ENCODE measurements at places on chromosomes 2 and 18.

DNA sequence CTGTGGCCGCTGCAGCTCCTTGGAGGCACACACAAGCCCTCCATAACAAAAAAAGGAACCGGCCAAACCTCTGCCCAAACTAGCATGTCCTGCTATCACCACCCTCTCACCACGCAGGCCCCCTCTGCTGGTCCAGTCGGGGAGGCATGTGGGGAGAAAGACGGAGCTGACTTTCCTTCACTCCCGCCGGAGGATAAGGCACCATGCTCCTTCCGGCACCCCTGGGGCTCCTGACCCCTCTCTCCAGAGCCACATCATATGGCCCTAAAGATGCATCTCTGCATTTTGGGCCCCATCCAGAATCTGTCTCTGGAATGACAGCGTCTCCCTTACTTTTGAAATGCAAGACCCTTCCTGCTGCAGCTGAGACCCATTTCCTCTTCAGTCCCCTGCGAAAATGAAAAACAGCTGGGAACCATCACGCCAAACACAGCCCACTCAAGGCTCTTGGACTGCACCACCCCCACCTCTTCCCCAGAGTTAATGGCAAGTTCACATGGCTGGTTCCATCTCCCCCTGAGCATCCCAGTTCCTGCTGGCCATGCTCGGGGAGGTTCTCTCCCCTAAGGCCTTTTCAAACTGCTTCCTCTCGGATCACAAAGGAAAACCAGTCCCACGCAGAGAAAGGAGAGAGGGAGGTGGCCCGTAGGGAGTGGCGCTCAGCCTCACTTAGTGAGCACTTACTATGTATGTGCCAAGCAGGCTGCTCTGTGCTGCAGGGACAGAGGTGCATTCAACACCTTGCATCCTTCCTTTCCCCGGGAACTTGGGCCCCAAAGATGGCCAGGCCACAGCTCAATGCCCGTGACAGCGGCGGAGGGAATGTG lies 35.2 kb upstream of the MLPH start:
- no peak for DNase-seq

GRCh38 chr2:45925026-45925425 lies 273.6 kb downstream of the PRKCE start:
- DNase-seq, result no peak

DNA sequence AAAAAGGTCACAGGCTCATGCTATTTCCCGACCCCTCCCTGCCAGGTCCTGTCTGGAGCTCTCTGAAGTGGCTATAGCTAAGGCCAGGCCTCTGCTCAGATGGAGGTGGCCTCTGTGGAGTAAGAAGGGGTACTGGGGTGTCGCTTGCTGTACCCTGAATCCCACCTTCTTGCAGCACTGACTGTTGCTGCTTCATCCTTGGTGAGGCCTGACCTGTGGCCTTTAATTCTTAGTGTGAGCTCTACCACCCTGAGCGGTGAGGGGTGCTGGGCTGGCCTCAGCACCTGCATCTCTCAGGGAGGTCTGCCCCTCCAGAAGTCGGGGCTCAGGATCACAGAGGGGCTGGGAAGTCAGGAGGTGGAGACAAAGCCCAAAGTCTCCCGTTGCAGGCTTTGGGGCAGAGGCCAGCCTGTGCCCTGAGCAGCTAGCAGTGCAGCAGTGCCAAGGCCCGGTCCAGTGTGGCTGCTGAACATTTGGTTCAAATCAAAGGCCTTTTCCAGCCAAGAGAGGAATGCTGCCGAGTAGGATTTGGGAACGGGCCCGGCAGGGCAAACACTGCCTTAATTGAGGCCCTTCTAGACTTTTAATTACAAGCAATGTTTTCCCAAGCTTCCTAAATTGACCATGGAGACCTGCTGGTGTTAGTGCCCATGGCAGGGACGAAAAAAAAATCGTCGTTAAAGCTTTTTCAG lies 133.5 kb upstream of the HAAO start:
- no peak for DNase-seq

- no peak for DNase-seq
Measured at GRCh38 chr2:191724015-191724414, 46.1 kb downstream of the NABP1 start.

DNA sequence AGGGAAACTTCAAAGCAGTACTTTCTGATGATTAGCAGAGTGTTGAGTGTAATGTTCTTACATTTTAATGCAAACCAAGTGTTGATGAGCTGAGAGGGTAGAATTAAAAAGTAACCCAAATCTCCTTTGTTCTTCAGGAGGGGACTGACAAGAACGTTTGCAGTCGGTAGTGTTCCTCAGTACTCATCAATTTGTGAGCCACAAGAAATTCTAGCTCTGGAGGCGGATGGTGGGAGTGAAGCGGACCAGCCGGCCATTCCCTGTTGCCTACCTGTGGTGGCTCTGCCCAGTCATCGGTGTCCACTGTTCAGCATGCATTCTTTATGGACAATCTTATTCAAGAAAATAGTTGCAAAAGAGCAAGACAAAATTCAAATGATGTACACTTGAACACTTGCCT lies 438.6 kb upstream of the POU3F3 start:
- no peak for DNase-seq

DNA sequence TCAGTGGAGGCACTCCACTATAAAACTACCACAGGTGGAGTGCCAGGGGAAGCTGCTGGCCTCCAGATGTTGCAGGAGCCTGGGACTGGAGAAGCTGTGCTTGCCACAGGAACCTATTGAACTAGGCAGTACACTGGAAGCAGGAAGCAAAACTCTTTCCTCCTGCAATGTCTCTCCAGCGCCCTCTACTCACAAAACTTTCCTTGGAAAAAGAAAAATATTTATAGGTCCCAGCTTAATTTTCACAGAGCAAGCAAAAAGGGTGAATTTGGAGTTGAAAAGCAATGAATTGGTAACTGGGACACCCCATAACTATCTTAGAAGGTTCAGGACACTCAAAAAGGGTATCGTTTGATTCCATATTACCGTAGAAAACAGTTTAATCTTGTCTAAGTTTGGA lies 33.2 kb upstream of the REEP1 start:
- DNase-seq, result no peak

DNA sequence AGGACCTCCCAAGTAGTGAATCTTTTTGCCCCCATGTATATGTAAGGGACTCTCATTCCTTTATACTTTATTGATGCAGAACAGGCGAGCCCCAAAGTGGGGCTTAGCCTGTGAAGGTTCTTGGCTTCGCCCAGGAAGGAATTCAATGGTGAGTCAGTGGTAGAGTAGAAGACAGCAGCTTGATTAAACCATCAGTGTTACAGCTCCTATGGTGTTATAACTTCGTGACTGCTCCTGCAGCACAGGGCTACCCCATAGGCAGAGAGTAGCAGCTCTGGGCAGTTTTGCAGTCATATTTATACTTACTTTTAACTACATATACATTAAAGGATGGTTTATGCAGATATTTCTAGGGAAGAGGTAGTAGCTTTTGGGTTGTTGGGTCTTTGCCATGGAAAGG lies 11.0 kb downstream of the FAM171B start:
- DNase-seq, result no peak

GRCh38 chr18:23856466-23857163 lies 157.9 kb upstream of the TTC39C start:
- DNase-seq, result no peak

GRCh38 chr18:3596324-3596636 lies 146.3 kb downstream of the TGIF1 start:
- no peak for DNase-seq

- no peak for DNase-seq
Measured at GRCh38 chr2:30216157-30216556, 15.2 kb upstream of the LBH start.

DNA sequence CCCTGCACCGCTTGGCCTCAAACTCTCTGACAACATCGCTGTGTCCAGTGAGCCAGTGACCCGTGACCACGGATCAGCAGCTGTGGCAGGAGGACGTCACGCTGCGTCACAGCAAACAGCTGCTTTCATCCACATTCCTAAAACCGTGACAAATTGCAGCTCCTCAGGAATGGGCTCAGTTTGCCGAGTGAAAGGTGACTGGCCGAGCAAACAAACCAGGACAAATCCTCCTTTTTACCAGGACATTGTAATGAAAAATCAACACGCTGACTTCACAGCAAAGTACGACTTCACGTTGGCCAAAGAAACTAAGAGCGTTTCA lies 57.6 kb downstream of the PXDN start:
- DNase-seq, result no peak

DNA sequence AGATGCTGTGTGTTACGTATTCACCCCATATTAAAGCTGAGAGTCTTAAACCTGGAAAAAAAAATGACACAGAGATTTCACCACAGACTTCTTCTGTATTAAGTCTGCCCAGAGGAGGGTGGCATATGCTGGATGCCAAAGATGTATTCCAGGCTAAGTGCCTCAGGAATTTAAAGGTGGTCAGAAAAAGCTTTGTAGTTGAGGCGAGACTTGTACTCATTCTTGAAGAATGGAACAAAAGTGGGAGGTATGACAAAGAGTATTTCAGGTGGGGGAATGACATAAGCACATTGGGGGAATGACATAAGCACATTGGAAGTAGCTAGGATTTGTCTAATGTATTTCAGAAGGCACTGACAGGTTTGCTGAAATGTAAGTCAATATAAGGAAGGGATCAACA lies 98.6 kb downstream of the BABAM2 start:
- no peak for DNase-seq

DNA sequence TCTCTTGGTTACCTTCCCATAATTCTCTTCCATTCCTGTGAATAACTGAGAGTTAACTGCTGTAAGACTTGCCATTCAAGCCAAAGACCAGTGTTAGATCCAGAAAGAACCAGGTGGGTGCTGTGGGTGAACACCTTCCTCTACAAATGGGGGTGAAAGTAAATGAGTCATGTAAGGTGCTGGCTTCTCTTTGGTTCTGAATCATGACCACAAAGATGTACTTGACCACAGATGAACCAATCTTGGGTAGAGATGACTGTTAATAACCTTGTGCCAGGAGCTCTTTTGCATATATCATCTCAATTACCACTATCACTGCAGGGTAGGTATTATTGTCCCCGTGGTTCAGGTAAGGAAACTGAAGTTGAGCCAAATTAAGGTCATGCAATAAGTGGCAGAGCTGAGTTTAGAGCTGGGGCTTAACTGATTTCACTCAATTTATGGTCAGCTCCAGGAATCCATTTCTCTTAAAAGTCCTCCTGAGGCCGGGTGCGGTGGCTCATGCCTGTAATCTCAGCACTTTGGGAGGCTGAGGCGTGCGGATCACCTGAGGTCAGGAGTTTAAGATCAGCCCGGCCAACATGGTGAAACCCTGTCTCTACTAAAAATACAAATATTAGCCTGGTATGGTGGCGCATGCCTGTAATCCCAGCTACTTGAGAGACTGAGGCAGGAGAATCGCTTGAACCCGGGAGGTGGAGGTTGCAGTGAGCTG lies 244.9 kb upstream of the CXCR4 start:
- DNase-seq, result no peak

DNA sequence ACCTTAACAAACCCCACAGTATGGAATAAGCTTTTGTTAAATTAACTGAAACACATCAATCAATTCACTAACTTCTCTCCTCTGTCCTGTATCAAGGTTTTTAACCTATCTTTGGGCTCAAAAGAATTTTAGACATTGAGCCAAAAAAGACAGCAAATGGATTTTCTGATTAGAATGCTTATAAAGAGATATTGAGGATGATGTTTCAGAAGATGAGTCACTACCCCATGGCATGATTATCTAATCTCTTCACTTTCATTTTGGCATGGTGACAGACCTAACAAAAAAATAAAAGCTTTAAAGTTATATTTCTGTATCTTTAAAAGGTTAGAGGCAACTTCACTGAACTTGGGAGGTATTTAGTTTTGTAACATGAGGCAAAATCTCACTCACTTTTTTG lies 55.5 kb downstream of the SGPP2 start:
- DNase-seq, result no peak

GRCh38 chr2:235692076-235692475 lies 198.2 kb downstream of the AGAP1 start:
- DNase-seq, result no peak

GRCh38 chr2:205683502-205684367 lies 1.4 kb downstream of the NRP2 start:
- no peak for DNase-seq

DNA sequence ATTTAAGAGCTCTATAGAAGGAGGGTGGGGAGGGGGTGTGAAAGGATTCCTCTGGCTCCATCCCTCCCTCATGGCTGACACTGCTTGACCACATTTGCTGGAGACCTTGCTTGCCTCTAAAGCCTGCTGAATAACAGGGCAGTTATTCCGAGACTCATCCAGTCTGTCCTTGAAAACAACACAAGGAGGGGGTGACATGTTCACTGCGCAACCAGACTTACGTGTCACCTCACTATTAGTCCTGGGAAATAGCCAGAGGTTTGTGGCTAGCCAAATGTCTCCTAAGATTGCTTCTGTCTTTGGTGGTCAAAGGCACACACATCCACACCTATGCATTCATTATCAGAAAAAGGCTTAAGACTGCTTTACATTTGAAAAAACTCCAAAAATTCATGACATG lies 256.2 kb upstream of the SKOR2 start:
- no peak for DNase-seq

GRCh38 chr2:177245010-177245422 lies 19.5 kb downstream of the NFE2L2 start:
- DNase-seq, result no peak

- no peak for DNase-seq
Measured at GRCh38 chr18:58549814-58550339, 79.0 kb downstream of the ALPK2 start.

DNA sequence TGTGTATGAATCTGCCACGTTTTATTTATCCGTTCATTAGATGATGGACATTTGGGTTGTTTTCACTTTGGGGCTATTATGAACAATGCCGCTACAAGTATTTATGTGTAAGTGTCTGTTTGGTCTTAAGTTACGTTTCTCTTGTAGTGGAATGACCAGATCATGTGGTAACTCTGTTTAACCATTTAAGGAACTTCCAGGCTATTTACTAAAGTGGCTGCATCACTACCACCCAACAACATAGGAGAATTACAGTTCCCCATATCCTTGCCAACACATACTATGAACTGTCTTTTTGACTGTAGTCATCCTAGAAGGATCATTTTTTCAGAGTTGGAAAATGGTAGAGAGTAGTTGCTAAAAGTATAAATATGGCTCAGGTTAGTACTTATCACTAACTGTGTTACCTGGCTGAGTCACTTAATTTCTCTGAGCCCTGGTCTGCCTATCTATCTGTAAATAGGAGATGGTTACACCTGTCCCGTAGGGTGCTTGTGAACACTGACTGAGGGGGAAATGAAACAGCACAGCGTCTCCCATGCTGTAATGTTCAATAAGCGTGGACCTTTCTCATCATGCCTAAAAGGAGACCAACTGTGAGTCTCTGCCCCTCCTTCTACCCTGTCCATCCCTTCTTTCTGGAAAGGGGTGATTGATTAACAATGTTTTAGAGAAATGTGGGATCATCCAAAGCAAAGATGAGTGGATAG lies 103.1 kb downstream of the SH3RF3 start:
- DNase-seq, result no peak

GRCh38 chr2:3311601-3312000 lies 66.0 kb downstream of the EIPR1 start:
- DNase-seq, result no peak
